ENCODE measurements at places on chromosomes 3 and 15.

GRCh38 chr3:13251166-13251903 is 168.8 kb downstream of the NUP210 start:
- no peak for DNase-seq

- no peak for DNase-seq
Observed at GRCh38 chr3:185071287-185071800, 81.5 kb downstream of the C3orf70 start.

DNA sequence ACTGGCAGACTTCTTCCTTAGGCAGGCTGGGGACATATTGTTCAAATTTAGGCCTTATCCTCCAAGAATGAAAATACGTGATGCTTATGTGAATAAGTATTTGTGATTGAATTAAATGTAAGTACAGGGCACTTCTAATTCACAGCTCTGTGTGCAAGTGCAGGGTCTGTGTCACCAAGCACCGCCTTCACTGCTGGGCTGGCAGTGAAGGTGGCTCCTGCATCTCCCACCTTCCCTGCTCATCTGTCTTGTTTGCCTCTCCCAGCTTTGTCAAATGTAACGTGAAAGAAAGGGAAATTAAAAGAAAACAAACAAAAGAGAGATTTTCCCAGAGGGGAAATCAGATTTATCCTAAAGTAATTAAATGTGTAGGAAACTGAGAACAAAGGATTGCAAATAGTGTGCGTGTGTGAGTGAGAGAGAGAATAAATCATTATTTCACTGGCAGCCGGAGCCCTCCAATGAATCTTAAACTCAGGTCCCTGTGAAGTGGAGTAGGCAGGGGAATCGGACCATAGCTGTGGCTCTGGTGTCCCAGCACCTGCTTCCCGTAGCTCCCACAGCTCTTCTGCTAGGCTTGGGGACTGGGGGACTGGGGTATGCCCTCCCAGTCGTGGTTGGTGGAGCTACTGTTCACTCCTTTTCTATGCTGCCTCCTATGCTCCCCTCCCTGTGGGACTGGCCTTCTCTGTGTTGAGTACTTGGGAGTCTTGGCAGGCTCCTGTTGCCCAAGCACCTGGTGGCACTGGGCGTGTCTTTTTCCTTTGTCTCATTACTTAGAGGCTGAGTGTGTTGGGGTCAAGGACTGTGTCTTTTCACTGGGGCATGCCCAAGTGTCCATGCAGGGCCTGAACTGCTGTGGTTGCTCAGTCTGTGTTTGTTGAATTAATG is 222.2 kb downstream of the EPHB1 start:
- DNase-seq: no peak

- DNase-seq: no peak
Observed at GRCh38 chr3:9498781-9499180, 54.8 kb downstream of the LHFPL4 start.
